ENCODE measurements at places on chromosomes 2 and 18.

GRCh38 chr2:177430411-177430810 is 37.8 kb downstream of the AGPS start:
- DNase-seq = peak; percentile 70

DNA sequence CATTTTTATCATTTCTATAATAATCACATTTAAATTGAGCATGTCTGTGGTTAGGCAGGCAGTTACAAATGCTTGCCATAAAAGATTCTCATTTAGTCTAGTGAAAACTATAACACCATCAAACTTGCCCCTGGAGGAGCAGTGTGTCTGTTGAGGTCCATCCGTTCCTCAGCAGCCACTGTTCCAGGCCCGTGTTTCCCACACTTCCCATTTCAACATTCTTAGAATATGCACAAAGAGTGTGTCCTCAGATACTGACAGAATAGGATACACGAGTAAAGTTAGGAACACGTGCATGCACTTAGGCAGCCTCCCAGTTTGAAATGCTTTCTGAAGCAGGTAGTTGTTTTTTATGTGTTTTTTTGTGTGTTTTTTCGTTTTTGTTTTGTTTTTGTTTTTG is 39.9 kb downstream of the NCK2 start:
- DNase-seq = no peak

- no peak for DNase-seq
Observed at GRCh38 chr2:144451443-144451842, 68.5 kb downstream of the ZEB2 start.

- no peak for DNase-seq
Observed at GRCh38 chr2:175662335-175662734, 339.7 kb downstream of the LNPK start.

DNA sequence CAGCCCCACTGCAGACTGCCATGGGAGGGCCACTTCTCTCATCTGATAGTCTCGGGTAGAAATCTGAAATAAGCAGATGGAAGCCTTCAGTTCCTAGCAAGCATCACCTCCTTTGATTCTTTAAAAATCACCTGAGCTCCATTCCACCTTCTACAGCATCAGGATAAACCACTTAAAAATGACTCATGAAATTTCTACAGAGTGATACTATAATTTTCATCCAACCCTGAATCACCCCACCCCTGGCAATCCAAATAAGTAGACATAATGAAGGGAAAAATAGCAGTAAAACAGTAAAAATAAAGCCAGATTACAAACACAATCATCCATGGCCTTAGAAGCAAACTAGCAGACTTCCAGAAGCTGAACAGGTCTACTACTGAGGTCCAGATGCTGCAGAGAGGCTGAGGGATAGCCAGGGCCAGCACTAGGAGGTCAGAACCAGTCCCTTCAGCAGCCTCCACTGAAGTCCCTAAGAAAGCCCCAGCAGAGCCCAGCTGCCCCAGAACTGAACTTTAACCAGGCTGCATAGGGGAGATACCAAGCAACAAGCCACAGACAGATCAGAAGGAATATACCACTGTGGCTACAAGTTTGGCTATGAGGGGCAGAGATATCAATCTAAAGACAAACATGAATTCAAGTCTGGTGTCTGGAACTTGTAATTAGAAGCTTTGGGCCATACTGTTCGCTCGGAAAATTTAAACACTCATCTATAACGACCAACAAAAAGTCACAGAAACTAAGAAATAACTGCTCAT is 54.7 kb upstream of the RNU4ATAC start:
- no peak for DNase-seq

DNA sequence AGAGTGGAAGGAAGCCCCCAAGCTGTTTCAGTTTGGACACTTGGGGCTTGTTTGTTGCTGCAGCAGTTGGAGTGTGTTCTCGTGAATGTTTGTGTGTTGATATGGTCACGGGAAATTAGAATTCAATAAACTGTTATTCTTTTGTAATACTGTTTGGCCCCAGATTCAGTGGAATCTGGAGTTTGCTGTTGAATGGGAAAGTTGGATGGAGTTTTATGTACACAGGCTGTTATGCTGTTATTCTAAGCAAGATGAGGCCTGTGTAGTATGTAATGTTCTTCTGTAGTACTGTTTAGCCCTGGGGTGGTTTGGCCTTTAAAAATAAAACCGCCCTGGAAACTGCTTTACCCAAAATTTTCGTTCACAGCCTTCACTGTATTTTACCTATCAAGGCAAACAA is 810.4 kb upstream of the HS6ST1 start:
- DNase-seq = no peak

GRCh38 chr2:11923935-11924334 is 177.5 kb downstream of the LPIN1 start:
- DNase-seq = no peak

DNA sequence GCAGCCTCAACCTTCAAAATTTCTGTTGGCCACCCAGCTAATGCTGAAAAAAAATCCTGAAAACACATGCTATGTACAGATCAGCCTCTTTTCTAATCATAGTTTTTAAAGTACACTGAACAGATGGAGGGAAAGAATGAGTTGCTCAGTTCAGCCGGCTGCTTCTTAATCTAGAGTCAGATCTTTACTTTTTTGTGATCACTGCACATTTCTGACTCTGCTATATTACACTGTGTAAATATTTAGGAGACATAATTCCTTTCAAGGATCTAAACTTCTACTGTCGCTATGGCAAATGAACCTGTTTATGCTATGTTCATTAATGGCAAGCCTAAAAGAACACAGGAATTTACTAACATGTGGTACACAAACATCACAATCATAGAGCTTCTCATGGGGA is 114.2 kb downstream of the SRBD1 start:
- DNase-seq = no peak

DNA sequence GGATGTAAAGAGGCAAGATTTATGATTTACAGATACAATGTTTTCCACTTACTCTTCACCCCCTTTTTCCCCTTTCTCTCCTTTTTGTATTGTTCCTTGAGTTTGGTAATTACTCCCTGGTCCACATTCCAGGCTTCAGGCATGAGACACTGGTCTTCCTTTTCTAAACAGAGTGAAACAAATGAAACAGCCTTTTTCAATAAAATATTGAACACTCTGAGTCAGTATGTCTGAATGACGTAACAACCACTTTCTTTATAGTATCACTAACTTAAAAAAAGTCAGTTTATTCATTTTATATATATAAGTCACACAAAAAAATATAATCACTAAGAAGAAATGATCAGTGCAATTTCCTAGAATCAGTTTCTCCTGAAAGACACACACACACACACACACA is 79.7 kb downstream of the STRN start:
- DNase-seq = peak; percentile 4

Data from astrocyte (in vitro differentiated cells and primary cell).